H54 (cell line): ENCODE measurements at places on chromosomes 6 and 20.

GRCh38 chr6:166253281-166253681, 54.9 kb downstream of the PRR18 start:
- no peak for DNase-seq

DNA sequence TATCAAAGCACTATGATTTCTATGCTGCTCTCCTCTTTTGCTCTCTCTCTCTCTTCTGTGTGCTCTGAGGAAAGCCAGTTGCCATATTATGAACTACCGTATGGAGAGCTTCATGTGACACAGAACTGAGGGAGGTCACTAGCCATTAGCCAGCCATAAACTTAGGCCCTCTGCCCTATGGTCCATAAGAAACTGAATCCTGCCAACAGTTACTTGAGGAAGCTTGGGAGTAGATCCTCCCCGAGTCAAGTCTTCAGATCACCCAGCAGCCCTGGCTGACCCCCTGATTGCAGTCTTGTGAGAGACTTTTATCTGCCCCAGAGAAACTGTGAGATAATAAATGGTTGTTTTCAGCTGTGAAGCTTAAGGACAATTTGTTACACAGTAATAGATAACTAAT, 5.7 kb upstream of the PEX7 start:
- no peak for DNase-seq

DNA sequence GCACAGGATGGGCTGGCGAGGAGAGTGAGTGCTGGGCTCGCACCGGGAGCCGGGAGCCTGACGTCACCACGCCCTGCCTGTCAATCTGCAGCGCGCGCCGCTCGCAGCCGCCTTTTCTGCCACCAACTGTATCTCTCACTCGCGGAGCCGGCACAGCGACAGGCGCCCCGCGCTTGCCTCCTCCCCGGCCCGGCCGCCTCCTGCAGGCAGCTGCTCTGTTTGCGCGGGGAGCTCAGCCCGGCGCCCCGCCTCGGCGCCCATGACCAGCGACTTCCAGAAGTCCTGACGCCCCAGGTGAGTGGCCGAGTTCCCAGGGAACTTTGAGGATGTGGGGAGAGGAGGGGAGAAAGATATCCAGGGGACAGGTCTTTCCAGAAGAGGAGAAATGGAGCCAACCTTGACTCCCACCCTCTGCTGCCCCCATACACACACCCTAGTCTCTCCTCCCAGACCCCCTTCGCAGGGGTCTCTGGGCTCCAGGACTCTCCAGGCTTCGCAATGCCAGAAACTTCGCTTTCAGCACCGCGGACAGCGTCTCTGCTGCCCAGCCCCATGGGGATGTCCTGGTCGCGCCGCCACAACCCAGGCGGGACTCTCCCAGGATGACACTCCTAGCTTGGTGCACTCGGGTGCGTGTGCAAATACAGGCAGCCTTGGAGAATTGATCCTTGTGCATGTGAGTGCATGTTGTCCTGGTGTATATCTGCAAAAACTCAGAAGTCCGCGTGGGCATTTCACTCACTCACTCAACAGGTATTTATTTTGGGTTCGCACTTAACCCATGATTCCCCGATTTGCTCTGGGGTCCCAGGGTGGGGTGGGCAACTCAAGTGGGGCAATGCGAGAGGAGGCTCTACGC, at the start of gene GPR6:
TSS of gene GPR6 (plus strand) at position 138 of the 859 bp plus-strand sequence. CDS start 802 bp downstream, outside the sequence.
- DNase-seq, result peak; percentile 23

- no peak for DNase-seq
These were observed 425.4 kb upstream of the RNF217 start for GRCh38 chr6:124536842-124537191.

GRCh38 chr6:151352410-151353396, 38.7 kb downstream of the ZBTB2 start:
- DNase-seq, result no peak

DNA sequence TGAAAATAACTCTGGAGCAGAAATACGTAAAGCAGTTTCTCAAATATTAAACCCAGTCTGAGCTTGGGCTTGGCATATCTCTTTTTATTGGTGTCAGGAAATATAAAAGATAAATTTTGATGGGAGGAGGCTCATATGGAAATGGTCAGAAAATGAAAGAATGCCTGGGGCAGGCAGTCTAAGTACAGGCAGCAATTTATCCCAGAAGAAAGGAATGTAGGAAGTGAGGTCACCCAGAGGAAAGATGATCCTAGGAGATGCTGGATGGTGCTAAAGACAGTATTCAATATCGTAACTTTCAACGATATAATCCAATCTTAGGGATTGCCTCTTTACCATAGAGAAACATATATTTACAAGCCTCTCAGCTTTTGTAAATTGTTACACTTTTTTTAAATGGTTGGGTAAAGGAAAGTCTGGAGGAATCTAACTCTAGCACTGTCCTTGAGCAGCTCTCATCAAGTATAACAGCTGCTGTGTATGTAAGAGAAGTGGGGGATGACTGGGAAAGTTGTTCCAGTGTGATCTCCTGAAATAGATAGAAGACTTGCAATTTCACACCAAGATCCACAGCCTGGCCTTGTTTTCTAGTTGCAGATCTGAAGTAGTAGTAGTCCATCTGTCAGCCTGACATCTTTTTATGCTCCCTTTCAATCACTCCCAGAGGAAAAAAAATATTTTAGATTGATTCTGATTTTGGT, 256.9 kb upstream of the SASH1 start:
- DNase-seq, result no peak

- DNase-seq, result no peak
These were observed 14.2 kb downstream of the VAPB start for GRCh38 chr20:58403272-58403671.
